Ovary (tissue), 10 donors: ENCODE measurements at places on chromosomes 13 and 19. TPM values are rescaled to one million over a fixed set of nuclear protein-coding genes. Genes with fewer than 3 reads are reported as not detected.

DNA sequence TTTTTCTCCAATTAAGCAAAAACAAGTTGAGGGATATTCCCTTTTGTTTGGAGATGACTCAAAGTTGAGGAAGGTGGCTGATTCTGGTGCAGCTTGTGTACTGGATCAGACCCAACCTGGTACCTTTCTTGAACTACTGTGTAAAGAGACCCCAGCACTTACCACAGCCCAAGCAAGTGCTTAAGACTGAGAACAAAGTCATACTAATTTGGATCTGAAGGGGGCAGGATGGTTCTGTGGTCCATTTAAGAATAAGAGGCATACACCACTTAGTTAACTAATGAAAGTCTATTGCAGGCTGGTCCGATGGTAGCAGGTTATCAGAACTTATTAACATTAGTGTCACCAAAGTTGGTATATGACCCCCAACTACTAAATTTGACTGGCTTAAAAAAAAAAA lies 6.3 kb downstream of the THSD1 start:
- no peaks in the 10 kb centered on the region for H3K27me3 ChIP-seq
- DNase-seq = no peak
- no peaks in the 10 kb centered on the region for H3K36me3 ChIP-seq
- H3K27ac ChIP-seq = no peak overlapping the region
- no peak overlapping the region for H3K4me3 ChIP-seq
- H3K4me1 ChIP-seq = no peaks in the 10 kb centered on the region

DNA sequence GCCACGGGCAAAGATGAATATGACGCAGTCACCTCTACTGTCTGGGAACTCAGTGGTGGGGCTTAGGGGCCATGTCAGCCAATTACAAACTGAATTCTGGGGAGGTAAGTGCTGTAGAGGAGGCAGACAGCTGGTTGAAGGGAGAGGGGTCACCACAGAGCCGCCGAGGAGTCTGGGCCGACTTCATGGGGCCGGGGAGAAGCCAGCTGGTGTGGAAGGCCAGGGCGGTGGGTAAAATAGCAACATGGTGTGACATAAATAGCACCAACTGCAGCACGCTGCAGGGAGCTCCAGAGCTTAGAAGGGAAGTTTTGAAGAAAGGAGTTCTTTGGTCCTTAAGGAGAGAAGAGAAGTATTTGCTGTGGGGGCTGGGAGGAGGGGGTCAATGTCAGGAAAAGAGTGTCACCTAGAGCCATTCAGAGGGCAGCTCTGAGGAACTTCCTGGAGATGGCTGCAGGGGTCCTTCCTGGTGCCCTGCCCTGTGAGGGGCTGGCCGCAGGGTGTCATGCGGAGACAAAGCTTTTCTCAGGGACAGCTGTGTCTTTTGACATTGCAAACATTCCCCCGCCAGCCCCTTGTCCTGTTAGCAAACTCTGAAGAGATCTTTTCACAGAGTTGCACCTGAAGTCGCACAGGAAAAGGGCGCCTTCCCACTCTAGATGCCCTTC lies 6.4 kb downstream of the METTL21C start:
- no peaks in the 10 kb centered on the region for H3K4me1 ChIP-seq
- no peak overlapping the region for H3K4me3 ChIP-seq
- H3K27ac ChIP-seq = no peak overlapping the region
- no peak for DNase-seq
- no peaks in the 10 kb centered on the region for H3K36me3 ChIP-seq

GRCh38 chr19:19145281-19145680 lies 7.0 kb upstream of the TMEM161A start:
- H3K4me3 ChIP-seq = no peak overlapping the region
- no peaks in the 10 kb centered on the region for H3K27me3 ChIP-seq
- DNase-seq = peak; percentile 36
- no peak overlapping the region for H3K27ac ChIP-seq

Gene IZUMO4
- total RNA-seq = 7.9 TPM

Gene MTUS2
- 4.8 TPM for total RNA-seq

GRCh38 chr19:1855828-1856255 lies 7.5 kb downstream of the KLF16 start:
- H3K27me3 ChIP-seq = no peaks in the 10 kb centered on the region
- DNase-seq = no peak
- peaks cover 22% of the 10 kb centered on the region for H3K4me1 ChIP-seq

- no peak overlapping the region for H3K27ac ChIP-seq
- no peak overlapping the region for H3K4me3 ChIP-seq
- no peak for DNase-seq
Measured at GRCh38 chr13:41017159-41017558, 2.0 kb downstream of the ELF1 start.

Gene OR10H1
- not detected for total RNA-seq

DNA sequence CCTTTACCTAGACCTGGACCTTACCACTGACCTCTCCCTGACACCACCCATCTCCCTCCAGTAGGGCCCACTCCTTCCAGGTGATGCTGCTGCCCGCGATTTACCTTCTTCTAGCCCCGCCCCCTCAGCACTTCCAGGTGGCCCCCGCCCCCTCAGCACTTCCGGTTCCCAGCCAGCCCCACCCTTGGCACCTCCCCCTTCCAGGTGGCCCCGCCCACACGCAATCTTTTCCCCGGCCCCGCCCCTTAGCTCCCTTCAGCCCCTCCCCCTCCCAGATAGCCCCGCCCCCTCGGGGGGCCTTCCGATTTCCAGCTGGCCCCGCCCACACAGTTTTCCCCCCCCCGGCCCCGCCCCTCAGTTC lies 586 bp downstream of the LIG1 start:
- H3K36me3 ChIP-seq = no peaks in the 10 kb centered on the region
- no peak overlapping the region for H3K27ac ChIP-seq
- H3K4me3 ChIP-seq = peak overlapping the region; percentile 84
- H3K4me1 ChIP-seq = no peaks in the 10 kb centered on the region

- no peak overlapping the region for H3K27ac ChIP-seq
- no peak overlapping the region for H3K4me3 ChIP-seq
- DNase-seq = no peak
- no peaks in the 10 kb centered on the region for H3K27me3 ChIP-seq
- no peaks in the 10 kb centered on the region for H3K36me3 ChIP-seq
Measured at GRCh38 chr19:13133241-13133870, 15.3 kb downstream of the NACC1 start.

- H3K27ac ChIP-seq = no peak overlapping the region
- H3K4me3 ChIP-seq = no peak overlapping the region
- H3K27me3 ChIP-seq = no peaks in the 10 kb centered on the region
- DNase-seq = no peak
- no peaks in the 10 kb centered on the region for H3K36me3 ChIP-seq
Measured at GRCh38 chr13:42168496-42168895, 103.5 kb upstream of the AKAP11 start.

DNA sequence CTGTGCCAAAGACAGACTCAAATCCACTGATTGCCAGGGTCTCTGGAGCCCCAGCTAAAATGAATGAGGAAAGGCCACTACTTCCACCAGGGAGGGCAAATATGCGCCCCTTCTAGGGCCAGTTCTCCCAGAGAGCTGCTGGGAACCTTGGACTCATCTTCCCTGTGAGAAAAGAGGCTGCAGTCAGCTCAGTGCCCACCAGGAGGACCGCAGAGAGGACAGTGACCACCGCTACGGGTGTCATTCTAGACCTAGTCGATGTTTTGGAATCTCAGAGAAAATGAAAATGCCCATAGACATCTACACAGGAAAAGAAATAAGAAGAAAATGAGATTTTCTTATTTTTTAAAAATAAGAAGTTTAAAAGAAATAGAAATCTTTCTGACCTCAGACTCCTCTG lies 235.1 kb downstream of the UQCRFS1 start:
- no peaks in the 10 kb centered on the region for H3K27me3 ChIP-seq
- no peak overlapping the region for H3K4me3 ChIP-seq
- H3K27ac ChIP-seq = no peak overlapping the region

GRCh38 chr19:57210381-57210780 lies 19.1 kb downstream of the ZNF264 start:
- H3K36me3 ChIP-seq = peaks cover 5% of the 10 kb centered on the region
- no peaks in the 10 kb centered on the region for H3K4me1 ChIP-seq
- no peak for DNase-seq
- H3K4me3 ChIP-seq = no peak overlapping the region

DNA sequence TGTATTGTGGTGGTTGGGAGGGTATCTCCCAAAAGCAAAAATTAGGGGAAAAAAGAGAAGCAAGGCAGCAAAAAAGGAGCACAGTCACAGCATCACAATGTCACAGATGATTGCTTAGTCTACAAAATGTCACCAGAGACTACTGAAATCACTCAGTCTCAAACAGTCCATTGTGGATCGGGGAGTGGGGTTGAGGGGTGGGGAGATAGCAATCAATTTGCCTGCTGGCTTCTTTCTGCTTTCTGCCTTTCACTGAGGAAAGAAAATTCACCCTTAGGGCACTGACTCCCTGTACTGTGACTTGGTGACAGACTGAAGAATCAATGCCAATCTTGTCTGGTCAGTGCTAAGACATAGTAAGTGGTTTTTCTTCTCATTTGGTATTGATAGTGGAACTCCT lies 2127.1 kb upstream of the PCDH20 start:
- H3K4me1 ChIP-seq = no peaks in the 10 kb centered on the region
- H3K36me3 ChIP-seq = no peaks in the 10 kb centered on the region
- no peaks in the 10 kb centered on the region for H3K27me3 ChIP-seq
- no peak overlapping the region for H3K27ac ChIP-seq
- H3K4me3 ChIP-seq = no peak overlapping the region
- DNase-seq = no peak

GRCh38 chr13:80348750-80349149 lies 7.8 kb upstream of the SPRY2 start:
- no peaks in the 10 kb centered on the region for H3K4me1 ChIP-seq
- no peaks in the 10 kb centered on the region for H3K36me3 ChIP-seq
- H3K27ac ChIP-seq = no peak overlapping the region

GRCh38 chr13:33865945-33866344 lies 48.0 kb downstream of the RFC3 start:
- H3K4me3 ChIP-seq = no peak overlapping the region
- no peak overlapping the region for H3K27ac ChIP-seq
- H3K36me3 ChIP-seq = no peaks in the 10 kb centered on the region
- no peaks in the 10 kb centered on the region for H3K27me3 ChIP-seq
- DNase-seq = no peak
- no peaks in the 10 kb centered on the region for H3K4me1 ChIP-seq

- peaks cover 5% of the 10 kb centered on the region for H3K4me1 ChIP-seq
- H3K36me3 ChIP-seq = no peaks in the 10 kb centered on the region
- no peak overlapping the region for H3K27ac ChIP-seq
- H3K4me3 ChIP-seq = no peak overlapping the region
- H3K27me3 ChIP-seq = no peaks in the 10 kb centered on the region
Measured at GRCh38 chr13:93505104-93505952, 278.7 kb downstream of the GPC6 start.

DNA sequence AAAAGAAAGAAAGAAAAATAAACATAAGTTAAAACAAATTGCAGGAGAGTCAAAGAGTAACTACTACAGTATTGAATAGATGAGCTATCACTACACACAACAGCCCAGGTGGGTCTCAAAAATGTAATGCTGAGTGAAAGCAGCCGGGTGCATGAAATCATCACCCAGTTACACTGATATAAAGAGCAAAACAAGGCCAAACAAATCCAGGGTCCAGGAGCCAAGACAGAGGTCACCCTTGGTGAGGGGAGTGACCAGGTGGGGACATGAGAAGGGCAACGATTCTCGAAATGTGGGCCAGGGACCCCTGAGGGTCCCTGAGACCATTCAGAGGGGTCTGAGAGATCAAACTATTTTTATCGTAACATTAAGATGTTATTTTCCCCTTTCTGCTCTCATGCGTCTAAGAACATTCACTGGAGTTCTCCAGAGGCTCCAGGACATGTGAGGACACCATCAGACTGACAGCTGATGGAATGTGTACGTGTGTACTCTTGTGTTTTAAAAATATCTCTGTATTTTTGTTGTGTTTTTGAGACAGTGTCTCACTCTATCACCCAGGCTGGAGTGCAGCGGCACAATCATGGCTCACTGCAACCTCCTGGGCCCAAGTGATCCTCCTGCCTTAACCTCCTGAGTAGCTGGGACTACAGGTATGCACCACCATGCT lies 10.6 kb downstream of the COQ8B start:
- H3K27ac ChIP-seq = no peak overlapping the region
- H3K27me3 ChIP-seq = no peaks in the 10 kb centered on the region
- no peak for DNase-seq
- no peak overlapping the region for H3K4me3 ChIP-seq

DNA sequence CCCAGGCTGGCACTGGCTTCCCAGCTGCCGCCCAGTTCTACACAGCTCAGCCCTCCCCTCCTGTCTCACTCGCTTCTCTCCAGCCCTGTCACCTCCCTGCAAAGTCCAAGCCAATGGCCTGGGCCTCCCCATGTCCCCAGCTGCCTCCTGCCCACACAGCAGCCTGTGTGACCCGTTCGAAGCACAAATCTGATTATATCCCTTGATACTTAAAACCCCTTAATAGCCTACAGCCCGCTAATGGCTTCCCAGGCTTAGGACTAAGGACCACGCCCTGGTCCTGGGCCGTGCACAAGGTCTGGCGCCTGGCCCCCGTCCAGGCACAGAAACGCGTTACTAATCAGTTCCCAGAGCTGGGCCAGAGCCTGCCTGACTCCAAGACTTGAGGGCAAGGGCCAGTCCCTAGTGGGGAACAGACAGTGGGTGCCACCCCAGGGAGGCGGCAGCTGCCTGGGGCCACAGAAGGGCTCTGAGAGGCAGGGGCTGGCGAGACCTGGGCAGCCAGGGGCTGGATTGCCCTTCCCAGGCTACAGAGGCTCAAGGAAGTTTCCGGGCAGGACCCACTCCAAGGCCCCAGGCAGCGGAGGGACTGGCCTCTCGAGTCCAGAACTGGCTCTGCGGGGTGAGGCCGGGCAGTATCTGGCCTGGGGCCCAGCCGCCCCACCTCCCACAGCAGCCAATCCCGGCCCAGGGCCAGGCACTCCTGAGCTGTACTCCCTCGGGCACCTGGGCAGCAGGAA lies 10.4 kb downstream of the XAB2 start:
- no peak overlapping the region for H3K27ac ChIP-seq
- no peak for DNase-seq

Gene MRPS12
- 15.5 TPM for total RNA-seq

- no peak for DNase-seq
- no peaks in the 10 kb centered on the region for H3K36me3 ChIP-seq
- H3K27ac ChIP-seq = no peak overlapping the region
- no peaks in the 10 kb centered on the region for H3K27me3 ChIP-seq
- no peaks in the 10 kb centered on the region for H3K4me1 ChIP-seq
Measured at GRCh38 chr13:41942462-41943094, 18.3 kb downstream of the VWA8 start.

DNA sequence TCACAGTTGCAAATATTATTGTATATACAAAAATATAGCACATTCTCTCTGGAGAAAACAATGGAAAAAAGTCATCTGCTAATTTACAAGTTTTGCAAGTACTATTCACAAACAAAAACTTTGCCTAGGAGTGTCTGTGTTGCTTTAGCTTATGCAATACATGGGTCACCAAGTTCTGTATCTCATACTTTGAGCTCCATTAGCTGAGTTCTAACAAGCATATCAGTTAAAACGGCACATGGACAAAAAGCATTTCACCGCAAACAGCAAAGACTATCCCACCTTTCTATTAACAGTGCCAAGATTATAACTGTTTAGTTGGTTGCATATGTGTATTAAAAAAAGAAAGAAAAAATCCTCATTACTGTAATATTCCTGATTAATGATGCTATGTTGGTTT lies 4.6 kb downstream of the SPRY2 start:
- H3K4me3 ChIP-seq = peak overlapping the region; percentile 1
- no peaks in the 10 kb centered on the region for H3K36me3 ChIP-seq
- DNase-seq = no peak
- peaks cover 3% of the 10 kb centered on the region for H3K4me1 ChIP-seq
- H3K27me3 ChIP-seq = no peaks in the 10 kb centered on the region
- H3K27ac ChIP-seq = no peak overlapping the region

GRCh38 chr19:677601-678436 lies 1.6 kb downstream of the FSTL3 start:
- peak overlapping the region; percentile 43 for H3K4me3 ChIP-seq
- peak overlapping the region; percentile 74 for H3K27ac ChIP-seq
- DNase-seq = no peak
- H3K27me3 ChIP-seq = no peaks in the 10 kb centered on the region
- no peaks in the 10 kb centered on the region for H3K36me3 ChIP-seq
